ENCODE measurements at places on chromosomes 6 and 20.

DNA sequence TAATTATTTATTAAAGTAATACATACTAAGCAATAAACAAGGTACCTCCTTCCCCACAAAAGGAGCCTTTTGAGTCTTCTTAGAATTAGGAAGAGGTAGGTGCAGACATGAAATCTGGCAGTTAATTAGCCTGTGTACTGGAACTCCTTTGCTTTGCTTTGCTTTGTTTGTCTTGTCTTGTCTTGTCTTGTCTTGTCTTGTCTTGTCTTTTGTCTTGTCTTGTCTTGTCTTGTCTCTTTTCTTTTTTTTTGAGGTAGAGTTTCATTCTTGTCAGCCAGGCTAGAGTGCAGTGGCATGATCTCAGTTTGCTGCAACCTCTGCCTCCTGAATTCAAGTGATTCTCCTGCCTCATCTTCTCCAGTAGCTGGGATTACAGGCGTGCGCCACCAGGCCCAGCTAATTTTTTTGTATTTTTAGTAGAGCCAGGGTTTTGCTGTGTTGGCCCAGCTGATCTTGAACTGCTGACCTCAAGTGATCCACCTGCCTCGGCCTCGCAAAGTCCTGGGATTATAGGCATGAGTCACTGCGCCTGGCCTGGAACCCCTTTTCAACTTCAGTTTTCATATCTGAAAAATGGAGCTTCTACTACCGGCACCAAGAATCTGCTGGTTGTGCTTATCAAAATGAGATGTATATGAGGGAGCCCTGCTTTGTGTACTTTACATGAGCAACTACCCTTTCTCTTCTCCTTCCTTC, 301.2 kb downstream of the CDKAL1 start:
- H3K27ac ChIP-seq = no peak overlapping the region
- peaks cover 2% of the 10 kb centered on the region for H3K4me1 ChIP-seq
- H3K27me3 ChIP-seq = no peaks in the 10 kb centered on the region
- no peak for DNase-seq

GRCh38 chr20:37502654-37503053, 18.4 kb upstream of the NNAT start:
- H3K4me3 ChIP-seq = no peak overlapping the region
- no peaks in the 10 kb centered on the region for H3K27me3 ChIP-seq
- H3K4me1 ChIP-seq = peaks cover 3% of the 10 kb centered on the region
- no peak for DNase-seq
- no peak overlapping the region for H3K27ac ChIP-seq

- no peak for DNase-seq
- no peaks in the 10 kb centered on the region for H3K36me3 ChIP-seq
- no peak overlapping the region for H3K27ac ChIP-seq
These were observed 8.9 kb downstream of the VSTM2L start for GRCh38 chr20:37911838-37912281.

DNA sequence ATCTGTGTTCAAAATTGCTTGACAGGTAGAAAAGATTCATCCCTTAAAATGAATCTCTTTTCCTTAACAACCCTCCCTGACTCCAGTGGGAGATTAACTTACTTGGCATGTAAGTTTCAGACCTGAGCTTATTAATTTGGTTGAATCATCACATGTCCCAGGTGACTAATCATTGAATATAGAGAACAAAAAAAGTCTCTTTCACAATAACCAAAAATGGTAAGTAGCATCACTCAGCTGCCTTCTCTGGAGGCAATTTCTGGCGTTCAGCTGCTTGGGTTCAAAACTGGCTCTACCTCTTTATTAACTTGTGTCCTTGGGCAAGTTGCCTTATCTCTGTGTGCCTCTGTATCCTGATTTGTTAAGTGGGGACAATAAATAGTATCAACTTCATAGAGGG, 2.9 kb downstream of the C6orf141 start:
- H3K36me3 ChIP-seq = no peaks in the 10 kb centered on the region
- no peak for DNase-seq
- no peak overlapping the region for H3K4me3 ChIP-seq
- peaks cover 11% of the 10 kb centered on the region for H3K27me3 ChIP-seq
- peaks cover 16% of the 10 kb centered on the region for H3K4me1 ChIP-seq

- no peaks in the 10 kb centered on the region for H3K36me3 ChIP-seq
- no peak overlapping the region for H3K4me3 ChIP-seq
- no peak for DNase-seq
- no peaks in the 10 kb centered on the region for H3K27me3 ChIP-seq
These were observed 70.9 kb upstream of the ASCC3 start for GRCh38 chr6:100952006-100952405.

- no peaks in the 10 kb centered on the region for H3K27me3 ChIP-seq
- no peak for DNase-seq
These were observed 6.9 kb downstream of the BCAS4 start for GRCh38 chr20:50801747-50802125.

DNA sequence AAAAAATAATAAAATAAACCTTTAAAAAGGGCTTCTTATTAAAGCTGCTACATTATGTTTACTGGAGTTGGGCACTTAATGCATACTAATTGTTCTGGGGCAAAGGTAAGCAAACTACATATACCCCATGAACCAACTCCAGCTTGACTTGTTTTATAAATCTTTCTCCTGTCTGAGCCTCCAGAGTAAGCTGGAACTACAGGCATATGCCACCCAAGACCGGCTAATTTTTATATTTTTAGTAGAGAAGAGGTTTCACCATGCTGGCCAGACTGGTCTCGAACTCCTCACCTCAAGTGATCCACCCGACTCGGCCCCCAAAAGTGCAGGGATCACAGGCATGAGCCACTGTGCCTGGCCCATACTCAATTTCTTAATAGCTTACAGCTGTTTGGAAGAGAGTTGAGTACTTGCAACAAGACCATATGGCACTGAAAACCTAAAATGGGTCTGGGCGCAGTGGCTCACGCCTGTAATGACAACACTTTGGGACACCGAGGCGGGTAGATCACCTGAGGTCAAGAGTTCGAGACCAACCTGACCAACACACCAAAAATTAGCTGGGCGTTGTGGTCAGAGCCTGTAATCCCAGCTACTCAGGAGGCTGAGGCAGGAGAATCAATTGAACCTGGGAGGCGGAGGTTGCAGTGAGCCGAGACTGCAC, 19.9 kb downstream of the ROMO1 start:
- no peak overlapping the region for H3K4me3 ChIP-seq
- peaks cover 11% of the 10 kb centered on the region for H3K4me1 ChIP-seq
- H3K36me3 ChIP-seq = peaks cover 29% of the 10 kb centered on the region
- H3K27ac ChIP-seq = peak overlapping the region; percentile 41
- no peak for DNase-seq

DNA sequence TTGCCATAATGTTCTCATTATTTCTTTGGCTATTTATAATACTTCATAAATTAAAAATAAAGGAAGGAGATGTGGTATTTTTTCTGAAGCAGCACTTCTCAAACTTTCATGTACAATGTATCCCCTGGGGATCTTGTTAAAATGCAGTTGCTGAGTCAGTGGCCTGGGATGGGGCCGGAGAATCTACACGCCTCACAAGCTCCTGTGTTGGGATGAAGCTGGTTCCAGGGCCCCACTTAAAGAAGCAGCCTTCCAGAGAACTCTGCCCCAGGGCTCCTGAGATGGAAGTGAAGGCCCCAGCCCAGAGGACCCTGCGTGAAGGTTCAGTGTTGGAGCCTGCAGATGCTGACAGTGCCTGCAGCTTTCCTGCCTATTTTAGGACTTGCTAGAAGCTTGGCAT, 40.1 kb upstream of the SLC23A2 start:
- H3K27me3 ChIP-seq = no peaks in the 10 kb centered on the region
- H3K4me3 ChIP-seq = no peak overlapping the region
- no peak for DNase-seq
- no peak overlapping the region for H3K27ac ChIP-seq
- peaks cover 20% of the 10 kb centered on the region for H3K4me1 ChIP-seq

DNA sequence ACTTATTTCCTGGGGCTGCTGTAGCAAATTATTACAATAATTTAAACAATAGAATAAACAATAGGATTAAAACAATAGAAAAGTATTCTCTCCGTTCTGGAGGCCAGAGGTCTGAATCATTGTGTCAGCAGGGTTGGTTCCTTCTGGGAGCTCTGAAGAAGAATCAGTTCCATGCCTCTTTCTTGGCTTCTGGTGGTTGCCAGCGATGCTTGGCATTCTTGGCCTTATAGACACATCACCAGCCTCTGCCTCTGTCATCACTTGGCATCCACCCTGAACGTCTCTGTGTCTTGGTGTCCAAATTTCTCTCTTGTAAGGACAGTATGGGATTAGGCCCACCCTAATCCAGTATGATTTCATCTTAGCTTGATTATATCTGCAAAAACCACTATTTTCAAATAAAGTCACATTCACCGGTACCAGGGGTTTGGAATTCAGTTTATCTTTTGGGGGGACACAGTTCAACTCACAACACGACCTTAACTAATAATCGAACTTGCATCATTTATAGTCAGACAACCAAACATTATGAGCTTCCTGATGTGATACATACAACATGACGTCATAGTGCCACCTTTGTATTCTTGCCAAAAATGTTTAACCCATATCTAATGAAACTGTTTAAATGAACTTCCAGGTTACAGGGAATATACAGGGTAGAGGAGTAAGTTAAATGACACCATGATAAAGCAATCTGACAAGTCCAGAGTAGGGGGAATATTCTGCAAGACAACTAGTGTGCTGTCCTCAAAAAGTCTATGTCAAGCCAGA, 84.7 kb upstream of the RNF24 start:
- H3K4me3 ChIP-seq = no peak overlapping the region
- no peak overlapping the region for H3K27ac ChIP-seq
- no peaks in the 10 kb centered on the region for H3K4me1 ChIP-seq

- no peak overlapping the region for H3K4me3 ChIP-seq
- no peak for DNase-seq
- no peaks in the 10 kb centered on the region for H3K36me3 ChIP-seq
- no peaks in the 10 kb centered on the region for H3K4me1 ChIP-seq
- no peak overlapping the region for H3K27ac ChIP-seq
These were observed 308.8 kb upstream of the HS3ST5 start for GRCh38 chr6:114651611-114652010.

DNA sequence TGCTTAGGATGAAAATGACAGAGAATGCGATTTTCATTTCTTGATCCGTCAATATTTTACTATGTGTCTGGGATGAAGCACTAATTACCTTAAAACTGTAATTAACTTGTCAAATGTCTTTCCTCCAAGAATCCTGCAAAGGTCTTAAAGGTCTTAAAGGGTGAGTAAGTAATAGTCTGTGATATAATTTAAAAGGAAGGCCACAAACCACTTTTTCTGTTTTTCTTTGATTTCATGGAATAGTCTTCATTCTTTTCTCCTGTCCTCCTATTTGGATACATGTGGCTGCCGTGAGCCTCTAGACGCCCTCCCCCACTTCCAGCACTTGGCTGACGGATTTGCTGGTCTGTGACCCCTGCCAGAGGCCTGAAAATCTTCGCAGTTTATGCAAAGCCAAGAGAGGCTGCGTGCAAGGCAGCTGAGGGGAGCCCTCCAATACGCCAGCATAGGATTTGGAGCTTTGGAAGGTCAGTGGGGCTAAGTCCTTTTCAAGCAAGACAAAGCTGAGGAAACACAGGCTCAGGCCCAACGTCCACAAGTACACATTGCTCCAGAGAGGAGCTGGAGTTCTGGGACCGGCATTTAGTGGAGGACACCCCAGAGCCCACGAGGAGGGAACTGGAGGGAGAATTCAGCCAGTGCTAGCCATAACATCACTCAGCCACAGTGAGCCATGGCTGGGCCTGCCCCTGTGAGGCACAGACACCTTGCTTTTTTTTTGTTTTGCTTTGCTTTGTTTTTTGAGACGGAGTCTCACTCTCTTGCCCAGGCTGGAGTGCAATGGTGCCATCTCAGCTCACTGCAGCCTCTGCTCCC, 382.6 kb downstream of the SMOC2 start:
- H3K4me3 ChIP-seq = no peak overlapping the region
- no peak overlapping the region for H3K27ac ChIP-seq
- H3K27me3 ChIP-seq = peaks cover 2% of the 10 kb centered on the region

DNA sequence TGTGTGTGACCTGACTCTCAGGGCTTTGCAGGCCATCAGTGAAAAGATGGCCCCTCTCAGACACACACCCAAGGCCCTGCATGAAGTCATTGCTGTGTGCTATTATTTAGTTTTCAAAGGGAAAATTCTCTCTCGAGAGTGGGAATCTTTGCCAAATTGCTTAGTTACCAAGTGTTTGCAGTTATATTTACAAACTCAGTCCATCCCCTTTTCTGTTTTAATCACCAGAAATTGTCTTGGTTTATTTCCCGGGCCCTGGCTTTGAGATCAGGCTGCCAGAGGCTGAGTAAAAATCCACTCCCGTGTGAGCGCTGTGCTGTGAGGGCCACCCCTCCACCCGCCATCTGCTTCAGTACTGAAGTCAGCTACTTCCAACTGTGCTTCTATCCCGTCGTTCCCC, 163.1 kb downstream of the SOD2 start:
- no peak for DNase-seq
- no peak overlapping the region for H3K4me3 ChIP-seq
- H3K27me3 ChIP-seq = peaks cover 18% of the 10 kb centered on the region
- no peaks in the 10 kb centered on the region for H3K4me1 ChIP-seq

GRCh38 chr6:346386-347030, 45.0 kb upstream of the IRF4 start:
- H3K36me3 ChIP-seq = peaks cover 33% of the 10 kb centered on the region
- H3K27ac ChIP-seq = peak overlapping the region; percentile 86
- peak overlapping the region; percentile 47 for H3K4me3 ChIP-seq
- H3K27me3 ChIP-seq = no peaks in the 10 kb centered on the region
- H3K4me1 ChIP-seq = peaks cover 59% of the 10 kb centered on the region
- no peak for DNase-seq

- no peak for DNase-seq
- H3K27me3 ChIP-seq = no peaks in the 10 kb centered on the region
- no peak overlapping the region for H3K4me3 ChIP-seq
- peak overlapping the region; percentile 1 for H3K27ac ChIP-seq
These were observed 143.4 kb downstream of the JARID2 start for GRCh38 chr6:15389084-15389764.

- no peak overlapping the region for H3K4me3 ChIP-seq
- peaks cover 6% of the 10 kb centered on the region for H3K27me3 ChIP-seq
These were observed 187.1 kb downstream of the ZNF217 start for GRCh38 chr20:53406580-53406979.

GRCh38 chr6:105596284-105596755, 193.4 kb upstream of the PREP start:
- peaks cover 3% of the 10 kb centered on the region for H3K4me1 ChIP-seq
- DNase-seq = no peak

DNA sequence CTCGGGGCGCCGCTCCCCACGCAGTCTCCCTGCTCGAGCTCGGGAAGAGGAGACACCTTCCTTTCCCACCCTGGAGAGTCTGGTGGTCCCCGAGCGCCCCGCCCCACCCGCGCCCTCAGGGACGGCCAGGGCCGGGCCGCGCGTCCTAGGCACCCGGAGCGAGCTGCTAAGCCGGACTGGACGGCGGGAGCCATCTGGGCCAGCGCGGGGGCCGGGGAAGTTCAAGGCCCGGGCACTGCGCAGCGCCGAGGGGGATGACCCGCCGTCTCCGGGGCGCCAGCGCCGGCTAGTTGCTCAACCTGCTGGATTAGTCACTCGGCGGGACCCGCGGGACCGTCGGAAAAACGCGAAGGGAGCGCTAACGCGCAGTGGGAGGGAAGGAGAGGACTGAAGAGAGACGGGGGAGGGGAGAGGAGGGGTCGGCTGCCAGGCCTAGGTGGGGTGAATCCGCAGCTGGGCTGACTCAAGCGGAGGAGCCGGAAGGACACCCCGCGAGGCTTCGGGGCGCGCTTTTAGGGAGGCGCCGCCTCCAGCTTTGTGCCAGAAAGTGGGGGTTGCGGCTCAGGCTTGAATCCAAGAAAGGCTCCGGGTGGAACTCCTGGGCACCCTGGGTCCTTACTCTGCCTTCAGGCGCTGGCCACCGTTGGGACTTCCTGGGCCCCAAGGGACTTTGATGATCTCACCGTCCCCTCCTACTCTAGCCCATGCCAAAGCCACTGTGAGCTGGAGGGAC, 75.7 kb upstream of the FOXP4 start:
- H3K27me3 ChIP-seq = peaks cover 39% of the 10 kb centered on the region
- H3K4me3 ChIP-seq = peak overlapping the region; percentile 70
- H3K36me3 ChIP-seq = no peaks in the 10 kb centered on the region
